Hindlimb muscle (tissue), 1 donor: ENCODE measurements at places on chromosomes 3 and 15.

- DNase-seq: no peak
Observed at GRCh38 chr15:79208179-79208578, 74.3 kb upstream of the ANKRD34C start.

DNA sequence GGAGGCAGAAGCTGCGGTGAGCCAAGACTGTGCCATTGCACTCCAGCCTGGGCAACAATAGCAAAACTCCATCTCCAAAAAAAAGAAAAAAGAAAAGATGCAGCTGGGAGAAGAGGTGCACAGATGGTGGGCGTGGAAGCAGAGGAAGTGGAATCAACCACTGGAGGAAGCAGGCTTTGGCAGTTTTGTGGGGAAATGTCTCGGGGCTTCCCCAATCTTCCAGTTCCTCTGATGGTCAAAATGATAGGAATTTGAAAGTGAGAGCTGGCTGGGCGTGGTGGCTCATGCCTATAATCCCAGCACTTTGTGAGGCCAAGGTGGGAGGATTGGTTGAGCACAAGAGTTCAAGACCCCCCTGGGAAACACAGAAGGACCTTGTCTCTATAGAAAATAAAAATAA is 48.1 kb upstream of the SMAD3 start:
- DNase-seq: no peak

DNA sequence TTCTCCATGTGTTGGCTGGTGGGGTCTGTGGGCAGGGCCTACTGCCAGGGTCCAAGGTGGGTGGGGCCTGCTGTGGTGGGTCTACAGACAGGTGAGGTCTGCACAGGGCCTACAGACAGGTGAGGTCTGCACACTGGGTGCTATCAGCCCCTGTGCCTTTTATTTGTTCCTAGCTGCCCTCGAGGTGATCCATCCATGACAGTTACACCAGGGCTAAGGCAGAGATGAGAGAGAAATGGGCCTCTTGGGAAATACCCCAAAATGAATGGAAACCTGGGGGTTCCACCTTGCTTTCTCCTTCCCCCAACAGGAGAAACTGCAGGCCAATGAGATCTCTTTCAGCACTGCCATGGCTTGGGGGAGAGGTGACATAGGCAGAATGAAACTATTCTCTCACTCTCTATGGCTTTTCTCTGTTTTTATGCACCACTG is 36.4 kb downstream of the CFAP100 start:
- no peak for DNase-seq

- no peak for DNase-seq
Observed at GRCh38 chr3:127483902-127484591, 106.5 kb downstream of the TPRA1 start.

DNA sequence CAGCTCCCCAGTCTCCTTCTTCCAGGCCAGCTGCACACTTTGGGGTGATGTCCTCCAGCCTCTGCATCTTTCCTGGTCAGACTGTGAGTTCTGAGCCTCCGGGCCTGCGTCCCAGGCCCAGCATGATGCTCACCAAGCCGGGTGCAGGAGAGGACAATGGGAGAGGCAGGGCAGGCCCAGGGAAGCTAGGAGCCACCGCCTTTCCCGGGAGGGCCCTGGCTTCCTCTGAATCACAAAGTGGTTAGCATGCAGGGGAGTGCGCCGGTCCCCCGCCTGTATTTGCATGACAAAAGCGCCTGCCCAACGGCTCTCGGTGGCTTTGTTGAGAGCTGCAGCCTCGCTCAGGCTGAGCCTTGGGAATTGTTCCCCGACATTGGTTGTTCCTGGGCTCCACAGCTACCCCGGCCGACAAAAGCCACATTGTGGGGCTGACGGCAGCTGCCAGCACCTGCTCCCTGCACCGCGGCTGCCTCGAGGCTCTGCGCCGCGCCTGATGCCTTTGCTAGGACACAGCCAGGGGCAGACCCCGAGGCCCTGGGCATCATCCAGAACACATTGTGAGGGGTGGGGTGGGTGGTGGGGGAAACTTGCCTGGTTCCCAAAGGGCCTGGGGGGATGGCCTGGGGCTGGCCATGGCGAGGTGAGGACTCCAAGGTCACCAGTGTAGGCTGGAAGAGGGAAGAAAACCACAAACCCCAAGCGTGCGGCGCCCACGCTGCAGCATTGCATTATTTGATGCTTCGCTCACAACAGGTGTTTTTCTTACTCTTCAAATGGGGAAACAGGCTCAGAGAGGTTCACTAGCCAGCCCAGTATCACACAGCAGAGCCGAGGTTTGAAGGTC is 20.0 kb upstream of the KLF13 start:
- DNase-seq: no peak

- DNase-seq: no peak
Observed at GRCh38 chr3:66671291-66671690, 170.5 kb upstream of the LRIG1 start.

DNA sequence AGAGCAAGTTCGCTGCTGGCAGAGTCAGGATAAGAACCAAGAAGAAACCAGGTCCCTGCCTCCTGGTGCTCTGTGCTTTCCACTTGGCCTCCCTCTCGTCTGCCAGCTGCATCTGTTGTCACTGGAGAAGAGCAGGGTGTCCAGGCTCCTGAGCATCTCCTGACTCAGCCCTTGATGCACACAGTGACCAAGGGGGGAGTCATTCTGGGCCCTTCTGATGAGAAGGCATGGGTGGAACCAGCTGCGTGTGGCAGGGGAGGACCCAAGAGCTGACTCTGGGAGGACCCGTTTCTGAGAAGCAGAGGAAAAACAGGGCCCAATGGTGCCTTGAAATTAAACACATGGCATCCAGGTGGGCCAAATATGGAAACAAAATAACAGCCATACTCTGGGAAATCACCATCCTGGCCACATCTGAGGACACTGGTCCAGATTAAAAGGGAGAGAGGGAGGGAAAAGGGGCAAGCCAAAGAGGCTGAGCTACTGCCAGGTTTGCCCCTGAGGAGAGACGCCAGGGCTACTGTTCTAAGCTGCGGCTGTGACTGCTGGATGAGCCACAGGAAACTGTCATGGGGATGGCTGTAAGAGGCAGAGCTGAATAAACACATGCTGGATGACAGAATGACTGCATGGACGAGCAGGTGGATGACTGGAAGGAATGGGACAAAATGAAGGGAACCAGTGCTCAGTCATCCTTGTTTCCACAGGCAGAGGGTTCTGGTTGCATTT is 58.1 kb upstream of the CA12 start:
- DNase-seq: no peak

DNA sequence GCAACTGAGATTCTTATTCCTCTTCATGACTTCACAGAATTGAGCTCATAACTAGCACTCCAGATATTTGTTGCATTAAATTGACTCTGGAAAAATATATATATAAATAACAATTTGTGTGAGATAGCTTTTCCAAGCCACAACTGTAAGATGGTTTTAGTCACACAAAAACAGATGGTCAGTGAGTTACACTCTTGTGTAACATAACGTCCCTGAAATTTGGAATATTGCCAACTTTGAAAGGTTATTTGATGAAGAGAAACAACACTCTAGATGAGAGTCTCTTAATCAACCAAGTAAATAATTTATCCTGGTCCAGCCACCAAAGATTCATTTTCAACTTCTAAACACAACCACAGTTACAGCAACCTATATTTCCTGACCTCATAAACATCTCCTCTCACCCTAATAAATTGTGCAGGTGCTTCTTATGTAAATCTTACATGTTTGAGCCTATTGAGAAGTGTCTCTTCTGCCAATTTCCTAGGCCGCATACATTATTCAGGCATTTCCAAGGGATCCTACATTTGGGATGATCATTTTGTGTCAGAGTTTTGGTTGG is 84.9 kb upstream of the ACP3 start:
- DNase-seq: no peak

DNA sequence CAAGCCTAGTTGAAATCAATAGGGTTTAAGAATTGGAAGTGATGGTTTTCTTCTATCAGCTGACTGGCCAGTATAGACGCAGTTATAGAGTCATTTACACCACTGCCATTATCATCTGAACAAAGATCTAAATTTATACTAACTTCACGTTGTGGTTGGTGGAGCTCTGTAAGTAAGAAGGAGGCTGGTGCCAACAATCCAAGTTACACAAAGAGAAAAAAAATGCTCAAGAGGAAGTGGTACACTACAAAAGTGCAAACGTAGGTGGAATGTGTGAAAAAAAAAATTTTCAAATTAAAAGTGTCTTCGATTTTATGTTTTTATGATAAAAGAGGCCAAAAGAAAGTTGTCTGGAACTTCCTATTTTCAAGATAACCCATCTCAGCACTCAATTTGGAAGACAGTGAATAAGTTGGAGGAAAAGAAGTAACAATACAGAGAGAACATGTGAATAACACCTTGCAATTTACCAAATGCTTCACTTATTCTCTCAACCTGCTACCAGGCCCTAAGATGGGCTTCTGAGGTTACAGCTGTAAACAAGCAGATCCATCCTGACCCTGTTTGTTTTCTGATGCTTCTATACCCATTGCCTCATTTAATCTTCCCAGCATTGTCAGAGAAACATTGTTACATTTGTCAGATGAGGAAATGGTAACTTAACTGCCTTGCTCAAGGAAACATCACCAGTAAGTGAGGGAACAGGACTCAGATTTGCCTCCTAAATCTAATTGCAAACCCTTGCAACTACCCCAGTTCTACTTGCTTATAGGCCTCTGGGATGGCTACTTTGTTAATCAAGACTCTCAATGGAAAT is 12.0 kb upstream of the TASOR start:
- DNase-seq: no peak

GRCh38 chr3:10312391-10312790 is 8.5 kb downstream of the SEC13 start:
- DNase-seq: no peak

- DNase-seq: no peak
Observed at GRCh38 chr3:142027735-142028134, 121.6 kb downstream of the TFDP2 start.

- DNase-seq: peak; percentile 62
Observed at GRCh38 chr3:107421170-107421792, 44.0 kb downstream of the CCDC54 start.

DNA sequence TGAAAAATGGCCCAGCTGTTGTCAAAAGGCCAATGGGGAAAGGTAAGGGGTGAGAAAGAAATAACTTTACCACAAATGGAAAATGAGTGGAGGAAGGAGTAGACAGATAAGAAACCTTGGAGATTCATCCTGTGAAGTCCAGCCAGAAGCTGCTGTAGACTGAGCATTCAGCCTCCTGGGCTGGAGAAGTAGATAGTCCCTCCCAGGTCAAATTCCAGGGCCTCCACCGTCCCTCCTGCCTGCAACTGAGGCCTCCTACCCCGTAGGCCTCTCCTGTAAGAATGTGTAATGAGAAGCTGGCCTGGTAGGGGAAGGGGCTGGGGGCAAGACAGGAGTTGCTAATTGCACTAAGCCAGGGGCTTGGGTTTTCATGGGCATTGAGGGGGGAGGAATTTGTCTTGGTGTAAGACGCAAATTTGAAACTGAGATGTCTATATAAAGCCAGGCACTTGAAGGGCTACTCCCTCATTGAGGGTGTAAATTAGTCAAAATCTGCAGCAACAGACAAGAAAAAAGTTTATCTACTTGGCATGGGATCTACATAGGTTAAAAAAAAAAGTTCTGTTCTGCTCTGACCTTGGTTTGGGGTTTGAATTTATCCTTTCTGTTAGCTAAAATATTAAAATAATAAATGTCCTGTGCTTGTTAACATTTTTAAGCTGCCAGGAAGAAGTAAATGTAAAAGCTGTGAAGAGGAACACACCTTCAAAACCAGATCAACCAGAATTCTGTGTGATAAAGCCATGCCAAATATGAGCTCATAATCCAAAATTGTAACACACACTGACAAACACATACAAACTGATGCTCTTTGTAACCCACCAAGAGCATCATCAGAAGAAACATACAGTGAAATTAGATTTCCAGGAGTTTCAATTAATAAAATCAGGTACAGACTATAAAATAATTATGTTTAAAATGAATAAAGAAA is 1.7 kb upstream of the RBP2 start:
- DNase-seq: no peak

DNA sequence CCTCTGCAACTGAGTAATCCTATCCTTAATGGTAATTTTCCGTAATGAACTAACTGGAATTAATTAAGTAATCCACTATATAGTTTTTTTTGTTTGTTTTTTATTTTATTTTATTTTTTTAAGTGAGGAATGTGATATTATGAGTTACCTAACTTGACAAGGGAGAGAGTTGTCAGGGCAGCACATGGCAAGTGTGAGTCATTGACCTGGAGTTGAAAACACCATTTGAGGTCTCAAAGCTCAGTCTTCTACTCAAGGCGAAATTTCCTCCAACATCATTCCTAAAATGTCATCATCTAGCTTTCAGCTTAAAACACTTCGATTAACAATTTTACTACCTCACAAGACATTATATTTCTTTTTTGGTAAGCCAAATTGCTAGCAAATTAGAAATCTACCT is 87.8 kb downstream of the NECTIN3 start:
- DNase-seq: no peak

DNA sequence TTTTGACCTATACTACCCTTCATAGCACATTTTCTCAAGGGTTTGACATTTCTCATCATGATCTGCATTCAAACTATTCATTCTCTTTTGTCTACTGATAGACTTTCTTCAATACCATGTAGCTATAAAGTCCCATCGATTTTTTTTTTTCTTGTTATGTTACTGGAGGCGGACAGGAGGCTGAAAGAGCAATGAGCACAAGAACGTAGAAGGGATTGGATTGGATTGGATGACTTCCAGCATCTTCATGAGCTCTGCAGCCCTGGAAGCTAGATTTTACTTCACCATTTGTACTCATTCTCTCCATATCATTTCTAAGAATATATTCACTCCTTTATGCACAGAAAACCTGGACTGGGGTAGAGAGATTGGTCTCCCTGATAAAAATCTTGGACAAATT is 43.2 kb downstream of the DUT start:
- DNase-seq: no peak

- DNase-seq: no peak
Observed at GRCh38 chr3:31406896-31407295, 125.8 kb upstream of the STT3B start.
